Kidney tubule cell (primary cell): ENCODE measurements at places on chromosomes 4 and X.
A peak's percentile ranks its signal among the peaks of the same experiment; 100 is the strongest.

- DNase-seq = no peak
Measured at GRCh38 chrX:17968367-17968766, 107.3 kb upstream of the RAI2 start.

DNA sequence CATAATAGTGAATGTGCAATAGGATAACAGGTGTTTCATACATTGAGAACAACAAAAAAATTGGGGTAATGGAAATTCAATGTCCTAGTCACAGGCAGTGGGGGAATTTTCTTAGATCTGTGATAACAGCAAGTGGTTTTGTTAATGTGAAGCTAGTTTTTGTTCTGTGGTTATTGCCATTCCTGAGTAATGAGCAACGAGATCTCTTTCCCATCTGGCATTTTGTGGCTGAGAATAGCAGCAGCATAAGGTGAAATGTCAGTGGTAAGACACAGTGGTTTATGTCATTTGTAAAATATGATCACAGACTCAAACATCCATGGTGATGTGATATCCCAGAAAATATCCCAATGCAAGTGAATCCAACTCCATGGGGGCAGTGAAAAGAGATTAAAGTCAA lies 497.5 kb downstream of the KCNIP4 start:
- peak; percentile 97 for DNase-seq

DNA sequence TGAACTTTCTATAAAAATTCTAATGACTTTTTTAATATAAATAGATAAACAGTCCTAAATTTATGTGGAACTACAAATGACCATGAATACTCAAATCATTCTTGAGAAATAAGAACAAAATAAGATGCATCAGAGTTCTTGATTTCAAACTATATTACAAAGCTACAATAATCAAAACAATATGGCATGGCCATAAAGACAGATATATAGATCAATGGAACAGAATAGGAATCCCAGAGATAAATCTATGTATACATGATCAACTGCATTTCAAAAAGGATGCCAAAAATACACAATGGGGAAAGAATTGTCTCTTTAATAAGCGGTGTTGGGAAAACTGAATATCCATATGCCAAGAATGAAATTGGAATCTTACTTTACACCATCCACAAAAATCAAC lies 98.4 kb upstream of the IL15 start:
- DNase-seq = no peak

DNA sequence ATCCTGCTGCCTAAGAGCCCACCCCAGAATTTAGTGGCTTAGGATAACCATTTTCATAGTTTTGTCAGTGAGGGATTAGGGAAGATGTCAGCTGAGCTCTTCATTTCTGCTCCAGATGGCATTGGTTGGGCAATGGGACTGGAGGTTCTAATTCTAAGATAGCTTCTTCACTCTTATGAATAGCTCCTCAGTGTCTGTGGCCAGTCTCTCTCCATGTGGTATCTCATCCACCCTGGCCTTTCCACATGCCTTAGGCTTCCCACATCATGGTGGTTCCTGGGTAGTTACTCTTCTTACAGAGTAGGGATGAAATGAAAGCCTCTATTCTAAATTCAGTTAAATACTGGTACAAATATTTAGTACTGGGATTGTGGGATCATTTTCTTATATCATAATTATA lies 31.3 kb downstream of the REPS2 start:
- no peak for DNase-seq
